Cortex of kidney (tissue), 1 donor: ENCODE measurements at places on chromosomes 1 and 21.

DNA sequence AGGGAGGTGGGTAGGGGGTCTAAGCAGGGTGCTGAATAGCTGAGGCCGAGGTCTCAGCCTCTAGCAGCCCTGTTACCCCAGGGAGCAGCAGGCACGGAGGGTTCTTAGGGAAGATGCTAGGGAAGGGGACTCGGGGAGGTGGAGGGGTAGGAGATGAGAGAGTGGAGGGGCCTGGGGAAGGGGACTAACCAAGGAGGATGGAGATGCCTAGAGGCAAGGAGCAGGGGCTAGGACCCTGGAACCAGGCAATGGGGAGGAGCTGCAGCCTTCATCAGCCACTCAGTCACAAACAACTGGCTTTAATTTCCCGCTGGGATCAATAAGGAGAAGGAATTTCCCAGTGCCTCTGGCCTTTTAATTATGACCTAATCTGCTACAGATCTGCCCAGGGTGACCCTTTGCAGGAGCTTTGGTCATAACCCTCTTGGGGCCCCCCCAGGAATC, 2.9 kb upstream of the CRABP2 start:
- no peak for DNase-seq

DNA sequence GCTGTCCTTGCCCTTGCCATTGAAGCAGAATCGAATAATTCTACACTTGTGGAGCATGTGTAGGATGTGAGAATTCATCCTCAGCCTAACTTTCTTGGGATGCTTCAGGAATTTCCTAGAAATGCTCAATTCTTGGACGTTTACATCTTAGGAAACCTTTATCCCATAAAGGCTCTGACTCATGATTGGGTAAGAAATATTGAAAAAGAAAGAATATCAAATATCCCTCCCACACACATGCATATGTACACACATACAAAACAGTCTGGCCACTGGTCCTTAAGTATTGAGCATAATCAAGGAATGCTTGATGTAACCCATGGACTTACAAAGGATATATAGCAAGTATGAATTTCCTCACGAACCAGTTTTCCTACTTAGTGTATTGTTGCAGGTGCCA, 83.9 kb upstream of the IPO9 start:
- no peak for DNase-seq

- no peak for DNase-seq
Measured at GRCh38 chr1:38263438-38263837, 216.8 kb upstream of the POU3F1 start.

DNA sequence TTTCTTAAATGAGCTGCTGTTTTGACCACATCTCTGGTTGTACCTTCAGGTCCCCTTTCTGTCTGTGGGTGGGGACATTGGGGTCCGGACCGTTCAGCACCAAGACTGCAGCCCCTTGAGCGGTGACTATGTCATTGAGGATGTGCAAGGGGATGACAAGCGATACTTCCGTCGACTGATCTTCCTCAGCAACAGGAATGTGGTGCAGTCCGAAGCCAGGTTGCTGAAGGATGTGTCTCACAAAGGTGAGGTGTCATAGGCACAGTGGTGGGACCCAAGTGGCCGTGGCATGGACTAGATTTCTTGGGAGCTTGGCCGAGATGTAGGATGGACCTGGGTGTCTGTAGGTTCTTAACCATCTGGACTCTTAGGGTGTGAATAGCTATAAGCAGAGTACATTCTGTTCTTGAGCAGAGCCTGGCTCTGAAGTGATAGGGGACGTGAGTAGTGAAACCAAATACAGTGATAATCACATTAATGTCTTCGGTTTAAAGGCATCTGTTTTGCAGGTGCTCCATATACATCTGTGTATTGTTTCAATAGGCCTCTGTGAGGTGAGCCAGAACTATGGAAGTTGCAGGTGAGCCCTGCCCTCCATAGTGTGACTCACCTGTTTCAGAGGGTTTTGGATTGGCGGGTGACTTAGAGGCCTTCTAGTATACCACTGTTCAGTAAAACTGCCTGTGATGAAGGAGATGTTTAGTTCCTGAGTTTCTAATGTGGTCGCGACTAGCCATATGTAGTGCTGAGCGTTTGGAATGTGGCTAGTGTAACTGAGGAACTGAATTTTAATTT, 6.4 kb downstream of the METTL13 start:
- DNase-seq, result no peak

GRCh38 chr1:69139007-69139406, 428.7 kb upstream of the LRRC7 start:
- no peak for DNase-seq

DNA sequence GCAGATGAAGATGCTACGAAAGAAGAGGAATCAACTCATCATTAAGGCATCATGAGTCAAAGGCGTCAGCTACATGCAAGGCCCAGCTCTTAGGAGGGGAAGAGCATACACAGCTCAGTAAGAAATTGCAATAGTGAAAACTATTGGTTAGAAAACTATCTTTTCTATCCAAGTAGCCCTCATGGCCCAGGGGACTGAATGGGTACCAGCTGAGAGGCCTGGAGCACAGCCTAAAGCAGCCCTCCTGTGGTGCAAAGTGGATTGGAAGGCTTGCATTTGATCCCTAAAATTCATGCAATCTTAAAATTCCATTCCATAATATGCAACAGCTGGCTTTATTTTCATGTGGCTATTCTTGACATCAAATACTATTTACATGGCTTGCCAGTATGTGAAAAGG, 251.8 kb upstream of the USP24 start:
- no peak for DNase-seq

DNA sequence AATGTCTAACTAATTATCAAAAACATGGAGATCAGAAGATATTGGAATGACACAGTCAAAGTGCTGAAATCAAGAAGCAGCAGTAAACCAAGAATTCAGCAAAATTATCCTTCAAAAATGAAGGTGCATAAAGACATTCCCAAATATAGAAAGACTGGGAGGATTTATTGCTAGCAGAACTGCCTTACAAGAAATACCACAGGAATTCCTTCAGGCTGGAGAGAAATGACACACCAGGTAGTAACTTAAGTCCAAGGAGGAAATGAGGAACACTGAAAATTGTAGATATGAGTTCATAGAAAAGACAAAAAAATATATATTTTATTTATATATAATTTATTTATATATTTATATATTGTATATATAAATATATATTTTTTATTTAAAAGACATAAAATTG, 217.2 kb downstream of the RPS6KC1 start:
- DNase-seq, result no peak

DNA sequence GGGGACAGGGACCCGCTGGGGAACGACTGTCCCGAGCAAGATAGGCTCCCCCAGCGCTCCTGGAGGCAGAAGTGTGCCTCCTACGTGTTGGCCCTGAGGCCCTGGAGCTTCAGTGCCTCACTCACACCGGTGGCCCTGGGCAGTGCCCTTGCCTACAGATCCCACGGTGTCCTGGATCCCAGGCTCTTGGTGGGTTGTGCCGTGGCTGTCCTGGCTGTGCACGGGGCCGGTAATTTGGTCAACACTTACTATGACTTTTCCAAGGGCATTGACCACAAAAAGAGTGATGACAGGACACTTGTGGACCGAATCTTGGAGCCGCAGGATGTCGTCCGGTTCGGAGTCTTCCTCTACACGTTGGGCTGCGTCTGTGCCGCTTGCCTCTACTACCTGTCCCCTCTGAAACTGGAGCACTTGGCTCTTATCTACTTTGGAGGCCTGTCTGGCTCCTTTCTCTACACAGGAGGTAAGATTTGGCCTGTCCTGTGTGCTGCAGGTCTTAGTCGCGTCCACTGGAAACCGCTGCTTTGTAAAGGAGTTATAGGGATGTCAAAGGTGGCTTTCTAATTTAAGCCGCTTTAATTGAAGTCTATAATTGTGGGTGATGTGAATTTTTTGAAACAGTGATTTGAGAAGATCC, 717 bp downstream of the UBIAD1 start:
- DNase-seq, result no peak

DNA sequence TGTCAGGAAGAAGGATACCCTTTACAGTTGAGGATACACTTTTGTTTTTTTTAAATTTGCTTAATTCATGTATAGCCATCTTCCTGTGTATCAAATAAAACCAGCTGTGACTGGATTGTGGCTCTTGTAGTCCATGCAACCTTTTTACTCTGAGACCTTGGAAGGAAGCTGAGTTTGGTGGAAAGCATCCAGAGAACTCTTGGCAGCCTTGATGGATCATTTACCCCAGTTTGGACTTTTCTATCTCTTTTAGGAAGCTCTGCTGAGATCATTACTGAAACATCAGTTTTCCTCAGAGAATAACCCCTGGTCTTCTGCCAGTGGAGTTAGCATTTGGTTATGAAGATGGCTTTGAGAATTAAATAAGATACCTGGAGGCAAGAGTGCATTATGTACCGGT, 21.2 kb upstream of the APOBEC4 start:
- DNase-seq, result no peak

DNA sequence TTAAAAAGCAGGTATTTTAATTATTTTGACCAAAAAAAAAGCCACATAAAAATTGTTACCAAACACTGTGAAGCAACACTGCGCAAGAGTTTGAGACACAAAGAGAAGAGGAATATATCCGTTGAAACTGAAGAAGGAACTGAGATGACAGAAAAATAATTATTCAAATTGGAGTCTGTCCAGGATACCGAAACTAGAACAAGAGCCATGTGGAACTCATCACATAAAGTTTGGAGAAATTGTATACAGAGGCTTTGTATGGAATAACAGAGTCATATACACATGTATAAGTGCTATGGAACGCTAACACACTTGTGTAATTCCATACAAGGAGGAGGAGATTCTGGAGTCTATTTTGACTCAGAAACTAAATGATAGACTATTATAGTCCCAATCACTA, 675.1 kb upstream of the ADGRL2 start:
- DNase-seq, result no peak

DNA sequence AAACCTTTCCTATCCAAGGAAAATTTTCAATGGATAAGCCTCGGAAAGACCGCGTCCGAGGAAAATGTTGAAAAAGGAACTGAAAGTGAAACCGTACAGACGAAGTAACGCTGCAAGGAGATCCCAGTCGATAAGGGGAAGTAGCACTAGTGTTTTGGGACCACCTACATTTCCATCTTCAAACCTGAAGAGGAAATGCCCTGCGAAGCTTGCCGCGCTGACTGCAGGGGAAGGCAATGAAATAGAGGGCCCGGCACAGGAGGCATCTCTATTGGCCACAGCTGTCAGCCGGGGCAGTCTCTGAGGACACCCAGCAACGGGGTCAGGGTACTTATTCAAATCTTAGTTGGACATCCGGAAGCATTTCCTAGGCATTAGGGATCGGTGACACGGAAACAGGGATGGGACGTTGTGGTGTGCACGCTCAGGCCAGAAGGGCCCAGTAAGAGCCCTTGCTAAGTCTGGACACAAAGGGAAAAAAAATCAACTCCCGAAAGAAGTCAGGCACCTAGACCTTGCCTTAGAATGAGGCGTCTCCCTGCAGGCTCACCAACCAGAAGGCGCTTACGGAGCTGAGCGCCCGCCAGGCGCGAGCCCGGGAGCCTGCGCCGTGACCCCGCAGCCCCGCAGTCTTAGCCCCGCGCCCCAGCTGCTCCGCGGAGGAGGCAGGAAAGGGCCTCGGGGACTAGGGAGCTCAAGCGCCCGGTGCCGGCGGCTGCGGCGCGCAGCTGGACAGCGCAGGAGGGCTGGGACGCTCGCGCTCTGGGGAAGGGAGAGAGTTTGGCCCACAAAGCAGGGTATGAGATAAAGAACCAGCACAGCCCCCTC, 655 bp downstream of the USF1 start:
- DNase-seq, result no peak

GRCh38 chr1:151711951-151712350, 4.7 kb downstream of the CELF3 start:
- DNase-seq, result no peak
